ENCODE measurements at places on chromosomes 6 and 20.

DNA sequence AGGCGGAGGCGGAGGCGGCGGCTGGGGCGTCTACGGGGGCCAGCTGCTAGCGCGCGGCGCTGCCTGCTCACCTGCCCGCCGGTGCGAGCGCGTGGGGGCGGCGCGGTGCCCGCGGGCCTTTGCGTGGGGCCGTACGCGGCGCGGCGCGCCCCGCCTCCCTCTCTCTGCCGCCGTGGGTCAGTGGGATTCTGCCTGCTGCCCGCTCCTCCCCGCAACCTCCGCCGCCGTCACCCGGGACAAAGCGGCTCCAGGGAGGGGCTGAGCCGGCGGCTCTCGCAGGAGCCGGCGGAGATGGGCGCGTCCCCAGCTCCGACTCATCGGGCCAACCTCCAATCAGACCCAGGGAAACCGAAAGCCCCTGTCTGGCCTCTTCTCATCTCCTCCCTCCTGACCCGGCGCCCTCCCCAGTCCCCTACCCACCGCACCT lies at the start of gene RCAN2:
Gene RCAN2 (minus strand): TSS at position 249 of the 427 bp plus-strand sequence.
- peak; percentile 16 for DNase-seq

DNA sequence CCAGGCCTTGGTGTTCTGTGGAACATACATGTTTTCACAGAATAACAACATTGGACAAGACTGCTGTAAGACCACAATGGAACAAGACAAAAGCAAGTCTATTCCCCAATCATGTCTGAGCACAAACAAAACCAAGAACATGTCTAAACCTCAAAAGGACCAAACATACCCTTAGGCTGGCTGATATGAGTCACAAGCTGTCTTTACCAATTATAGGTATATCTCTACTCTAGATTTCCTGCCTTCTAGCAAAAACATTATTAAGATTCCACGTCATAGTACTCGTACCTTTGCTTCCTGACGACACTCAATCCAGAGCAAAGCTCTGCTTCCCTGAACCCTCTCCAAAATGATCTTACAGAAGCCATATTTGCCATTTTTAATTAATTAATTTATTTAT lies 15.4 kb upstream of the L3MBTL1 start:
- no peak for DNase-seq

GRCh38 chr20:33291830-33292355 lies 8.9 kb downstream of the BPIFB1 start:
- DNase-seq: no peak

- DNase-seq: no peak
These were observed 109.6 kb upstream of the BMP2 start for GRCh38 chr20:6657904-6658303.

DNA sequence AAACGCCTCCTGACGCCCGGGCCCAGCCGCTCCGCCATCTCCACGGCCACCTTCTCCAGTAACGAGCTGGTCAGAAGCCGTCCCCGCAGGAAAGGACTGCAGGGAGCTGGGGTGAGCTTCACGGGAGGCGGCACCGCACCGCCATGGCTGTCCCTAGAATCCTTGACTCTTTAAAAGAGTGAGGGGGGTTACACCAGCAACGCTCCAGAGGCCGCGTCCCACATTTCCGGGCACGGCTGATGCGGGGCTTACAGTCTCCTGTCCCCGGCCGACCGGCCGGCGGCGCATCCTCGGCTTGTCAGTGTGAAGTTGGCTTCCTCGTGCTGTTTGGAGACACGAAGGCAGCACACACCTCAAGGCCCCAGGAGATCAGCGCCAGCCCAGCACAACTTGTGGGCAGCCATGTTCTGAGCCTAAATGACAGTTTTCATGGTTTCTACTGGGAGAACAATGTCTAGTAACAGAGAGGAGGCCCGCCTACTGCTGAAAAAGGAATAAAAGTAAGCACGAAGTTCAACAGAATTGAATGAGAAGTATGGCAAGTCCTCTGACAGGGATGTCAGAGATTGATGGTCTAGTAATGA lies 30.4 kb downstream of the SLC2A4RG start:
- DNase-seq: no peak

DNA sequence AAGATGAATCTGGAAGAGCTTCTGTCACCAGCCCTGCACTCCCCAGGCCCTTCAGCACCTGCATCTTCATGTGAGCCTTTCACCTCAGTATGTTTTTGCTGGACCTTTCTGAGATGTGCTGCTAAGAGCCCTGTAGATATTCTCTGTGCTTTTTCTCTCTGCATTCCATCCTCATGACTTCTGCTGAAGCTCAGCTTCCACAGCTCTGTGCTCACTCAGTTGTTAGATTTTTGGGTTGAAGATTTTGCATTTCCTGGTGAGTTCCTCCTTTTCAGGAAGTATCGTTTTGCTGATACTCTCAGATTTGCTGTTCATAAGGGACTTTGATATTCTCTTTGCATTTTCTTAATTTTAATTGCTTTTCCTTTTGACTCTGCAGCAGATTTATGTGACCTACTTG lies 18.3 kb downstream of the KIAA1586 start:
- no peak for DNase-seq

- no peak for DNase-seq
These were observed 127.2 kb downstream of the EYA2 start for GRCh38 chr20:47021850-47022249.

DNA sequence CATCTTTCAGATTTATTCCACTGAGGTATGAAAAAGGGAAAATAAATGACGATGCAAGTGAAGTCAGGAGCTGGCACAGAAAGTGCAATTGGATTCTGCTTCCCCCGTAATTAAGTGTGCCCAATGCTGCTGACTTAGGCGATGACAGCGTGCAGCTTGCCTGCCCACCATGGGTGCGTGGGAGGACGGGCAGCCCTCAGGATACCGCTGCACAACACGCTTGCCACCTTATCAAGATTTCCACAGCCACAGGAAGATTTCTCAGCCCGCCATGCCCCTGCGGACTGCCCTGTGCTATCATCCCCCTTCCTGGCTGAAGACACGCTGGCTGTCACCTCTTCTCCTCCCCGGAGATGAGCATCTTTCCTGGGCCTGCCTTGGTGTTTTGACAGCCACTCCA lies 103.3 kb upstream of the BACH2 start:
- DNase-seq: no peak
